ENCODE measurements at places on chromosomes 11 and 22. TPM values are rescaled to one million over a fixed set of nuclear protein-coding genes. Genes with fewer than 3 reads are reported as not detected.

The GRM5 gene
- total RNA-seq: not detected

DNA sequence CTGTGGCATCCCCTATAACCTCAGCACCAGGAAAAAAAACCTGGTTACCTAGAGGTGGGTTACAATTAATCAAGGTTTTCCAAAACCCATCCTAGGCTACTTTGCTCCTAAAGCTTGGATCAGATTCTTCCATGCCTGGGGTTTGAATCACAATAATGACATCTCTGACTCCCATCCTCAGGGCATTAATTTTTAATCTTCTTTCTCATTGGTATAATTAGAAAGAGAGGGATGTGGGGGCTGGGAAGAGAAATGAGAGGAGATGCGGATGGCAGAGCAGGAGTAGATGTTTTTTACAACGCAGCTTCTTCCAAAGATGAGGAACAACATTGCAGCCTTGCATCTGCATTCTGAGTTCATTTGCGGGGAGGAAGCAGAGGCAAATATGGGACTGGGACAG lies 117.2 kb upstream of the E2F8 start:
- DNase-seq: no peak

DNA sequence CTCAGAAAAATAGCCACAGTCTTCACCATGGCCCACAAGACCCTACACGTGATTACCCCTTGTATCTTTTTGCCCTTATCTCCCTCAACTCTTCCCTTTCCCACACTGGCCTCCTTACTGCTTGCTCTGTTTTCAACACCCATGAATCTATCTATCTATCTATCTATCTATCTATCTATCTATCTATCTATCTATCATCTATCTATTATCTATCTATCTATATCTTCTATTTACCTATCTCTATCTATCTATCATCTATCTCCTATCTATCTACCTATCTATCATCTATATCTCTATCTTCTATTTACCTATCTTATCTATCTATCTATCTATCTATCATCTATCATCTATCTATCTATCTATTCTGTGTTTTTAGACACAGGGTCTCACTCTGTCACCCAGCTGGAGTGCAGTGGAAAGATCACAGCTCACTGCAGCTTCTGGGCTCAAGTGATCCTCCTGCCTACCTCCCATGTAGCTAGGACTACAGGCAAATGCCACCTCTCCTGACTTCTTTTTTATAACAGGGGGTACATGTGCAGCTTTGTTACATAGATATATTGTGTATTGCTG lies 54.2 kb downstream of the CNTF start:
- DNase-seq: no peak

GRCh38 chr11:5620651-5621521 lies 3.9 kb upstream of the TRIM34 start:
- peak; percentile 38 for DNase-seq

DNA sequence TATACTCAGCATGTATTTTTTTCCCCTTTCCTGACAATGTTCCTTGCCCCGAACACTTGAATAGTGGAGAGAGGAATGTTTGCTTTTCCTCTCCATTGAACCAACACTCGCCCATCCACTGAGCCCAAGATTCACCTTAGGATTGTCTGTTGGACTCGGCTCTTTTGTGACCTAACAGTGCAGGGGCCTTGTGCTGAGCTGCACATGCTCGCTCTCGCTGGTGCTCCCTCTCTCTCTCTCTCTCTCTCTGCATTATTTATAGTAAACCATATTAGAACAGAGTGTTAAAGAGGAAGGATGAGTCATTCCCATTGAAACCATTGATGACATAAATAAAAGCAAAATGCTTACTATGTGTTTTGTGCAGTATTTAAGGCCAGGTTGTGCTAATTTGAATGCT lies 20.7 kb downstream of the ZBTB16 start:
- DNase-seq: no peak

GRCh38 chr11:120108154-120108784 lies 29.6 kb downstream of the TRIM29 start:
- DNase-seq: peak; percentile 87

All from stomach (tissue), 19 donors.